HL-60 (cell line): ENCODE measurements at places on chromosomes 2 and 18.

DNA sequence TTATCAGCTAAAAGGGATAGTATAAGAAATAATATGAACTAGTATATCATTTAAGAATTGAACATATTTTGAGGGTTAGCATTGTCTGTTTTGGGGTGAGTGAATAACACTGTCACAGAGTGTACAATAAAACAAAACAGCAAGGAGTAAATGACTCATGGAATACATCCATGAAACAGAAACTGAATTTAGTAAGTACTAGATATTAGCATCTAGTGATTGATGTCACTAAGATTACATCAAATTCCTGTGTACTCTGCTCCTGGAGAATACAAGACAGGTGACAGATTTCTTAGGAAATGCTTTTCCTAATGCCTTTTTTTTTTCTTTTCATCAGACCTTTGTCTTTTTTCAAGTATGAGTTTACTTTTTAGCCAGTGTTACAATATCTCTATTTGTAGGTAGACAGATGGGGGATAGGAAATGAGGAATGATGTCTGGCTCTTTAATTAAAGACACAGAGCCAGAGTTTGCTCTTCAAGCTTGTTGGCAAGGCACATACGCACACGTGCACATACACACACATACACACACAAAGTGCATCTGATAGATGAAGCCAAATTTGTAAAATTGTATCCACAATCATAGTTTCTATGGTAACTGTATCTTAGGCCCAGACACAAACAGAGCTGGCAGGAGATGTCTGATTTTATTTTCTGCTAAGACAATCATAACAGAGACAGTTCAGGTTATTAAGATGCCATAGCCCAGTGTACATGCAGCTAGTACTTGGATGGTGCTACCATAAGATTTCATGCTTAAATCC is 138.2 kb upstream of the NRP2 start:
- no peak for DNase-seq

GRCh38 chr2:19868224-19868623 is 33.6 kb downstream of the TTC32 start:
- no peak for DNase-seq

DNA sequence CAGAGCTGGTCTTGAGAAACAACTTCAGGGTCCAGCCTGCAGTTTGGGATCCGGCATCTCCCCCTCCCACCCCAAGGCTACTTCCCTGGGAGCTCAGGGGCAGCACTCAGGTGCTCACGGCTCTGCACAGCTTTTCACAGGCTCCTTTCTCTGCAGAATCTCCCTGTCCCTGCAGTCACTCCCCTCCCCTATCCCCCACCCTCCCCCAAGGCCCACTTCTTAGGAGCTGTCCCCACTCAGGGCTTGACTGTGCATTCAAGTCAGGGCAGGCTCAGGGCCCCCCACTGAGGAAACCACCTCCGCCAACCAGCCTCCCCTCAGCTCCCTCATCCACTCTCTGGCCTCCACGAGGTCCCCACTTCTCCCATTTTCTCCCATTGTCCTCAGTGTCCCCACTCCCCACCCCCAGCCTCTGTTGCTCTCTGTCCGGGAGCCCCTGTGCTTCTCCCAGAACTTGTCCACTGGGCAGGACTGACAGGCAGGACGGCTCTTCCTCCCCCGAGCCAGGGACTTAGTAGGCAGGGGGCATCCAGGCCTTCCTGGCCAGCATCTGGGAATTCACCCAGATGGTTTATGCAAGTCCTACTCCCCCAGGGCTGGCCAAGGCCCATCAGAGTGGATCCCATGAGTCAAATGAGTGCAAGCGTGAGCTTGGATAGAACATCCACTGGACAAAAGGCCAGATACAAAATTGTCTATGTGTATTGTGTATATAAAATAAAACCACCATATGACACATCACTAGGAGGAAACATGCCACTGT is 7.6 kb downstream of the NMUR1 start:
- no peak for DNase-seq

DNA sequence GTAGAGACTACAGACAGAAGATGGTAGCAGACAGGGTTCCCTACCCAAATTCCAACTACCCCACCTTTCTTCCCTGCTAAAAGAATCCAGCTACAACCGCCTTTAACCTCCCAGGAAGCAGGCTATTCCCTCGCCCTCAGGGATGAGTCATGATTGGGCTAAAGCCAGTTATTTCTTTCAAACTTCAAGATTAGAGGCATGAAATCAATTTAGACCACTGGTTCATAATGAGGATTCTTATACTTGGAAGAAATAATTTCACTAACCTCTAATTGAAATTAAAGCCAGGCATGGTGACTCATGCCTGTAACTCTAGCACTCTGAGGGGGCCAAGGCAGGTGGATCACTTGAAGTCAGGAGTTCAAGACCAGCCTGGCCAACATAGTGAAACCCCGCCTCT is 20.0 kb downstream of the TRIP12 start:
- DNase-seq, result no peak

GRCh38 chr2:42808301-42808700 is 15.9 kb upstream of the HAAO start:
- DNase-seq, result no peak

GRCh38 chr2:158507679-158508078 is 50.9 kb downstream of the PKP4 start:
- no peak for DNase-seq
